ENCODE measurements at places on chromosomes 11 and 22.
A peak's percentile ranks its signal among the peaks of the same experiment; 100 is the strongest.

DNA sequence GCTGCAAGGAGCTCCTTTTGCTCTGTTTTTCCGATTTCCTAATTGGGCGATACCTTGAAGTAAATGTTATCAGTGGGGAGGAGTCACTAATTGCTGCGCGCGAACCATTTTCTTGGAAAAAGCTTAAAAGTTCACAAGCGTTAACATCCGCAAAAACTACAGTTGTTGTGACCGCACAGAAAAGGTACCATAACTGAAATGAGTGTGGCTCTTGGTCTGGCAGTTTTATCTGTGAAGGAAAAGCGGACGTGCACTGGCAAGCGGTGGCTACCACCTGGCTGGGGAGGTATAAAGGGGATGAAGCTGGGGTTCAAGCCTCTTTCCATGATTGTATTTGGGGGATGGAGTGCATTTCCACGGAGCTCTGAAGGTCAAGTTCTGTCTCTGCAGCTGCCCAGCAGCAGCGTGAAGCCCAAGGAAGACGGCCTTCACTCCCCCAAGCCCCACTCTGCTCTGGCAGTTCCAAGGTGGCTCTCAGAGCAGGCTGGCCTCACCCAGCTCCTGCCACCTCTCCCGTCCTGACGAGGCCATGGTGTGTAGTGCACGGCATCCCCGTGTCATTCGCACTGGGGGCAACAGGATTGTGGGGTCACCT is 27.5 kb downstream of the MOV10L1 start:
- no peak for DNase-seq

- peak; percentile 21 for DNase-seq
These were observed 82.2 kb downstream of the FLI1 start for GRCh38 chr11:128776069-128776423.

DNA sequence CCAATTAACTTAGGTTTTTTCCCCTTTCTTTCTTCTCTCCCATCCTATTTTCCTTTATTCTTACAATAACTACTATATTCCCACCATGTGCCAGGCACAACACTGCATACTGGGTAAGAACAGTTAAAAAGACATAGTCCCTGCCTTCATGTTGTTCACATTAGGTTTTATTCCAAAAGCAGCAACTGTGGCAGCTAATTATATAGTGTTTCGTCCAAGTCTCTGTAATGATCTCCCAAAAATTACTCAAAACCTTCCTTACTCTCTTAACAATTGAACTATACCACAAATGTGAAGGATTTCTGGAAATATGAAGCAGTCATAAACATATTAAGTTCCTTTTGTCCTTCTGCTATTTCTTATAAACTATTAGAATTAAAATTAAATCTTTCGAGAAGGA is 184.1 kb upstream of the C11orf58 start:
- DNase-seq: no peak

DNA sequence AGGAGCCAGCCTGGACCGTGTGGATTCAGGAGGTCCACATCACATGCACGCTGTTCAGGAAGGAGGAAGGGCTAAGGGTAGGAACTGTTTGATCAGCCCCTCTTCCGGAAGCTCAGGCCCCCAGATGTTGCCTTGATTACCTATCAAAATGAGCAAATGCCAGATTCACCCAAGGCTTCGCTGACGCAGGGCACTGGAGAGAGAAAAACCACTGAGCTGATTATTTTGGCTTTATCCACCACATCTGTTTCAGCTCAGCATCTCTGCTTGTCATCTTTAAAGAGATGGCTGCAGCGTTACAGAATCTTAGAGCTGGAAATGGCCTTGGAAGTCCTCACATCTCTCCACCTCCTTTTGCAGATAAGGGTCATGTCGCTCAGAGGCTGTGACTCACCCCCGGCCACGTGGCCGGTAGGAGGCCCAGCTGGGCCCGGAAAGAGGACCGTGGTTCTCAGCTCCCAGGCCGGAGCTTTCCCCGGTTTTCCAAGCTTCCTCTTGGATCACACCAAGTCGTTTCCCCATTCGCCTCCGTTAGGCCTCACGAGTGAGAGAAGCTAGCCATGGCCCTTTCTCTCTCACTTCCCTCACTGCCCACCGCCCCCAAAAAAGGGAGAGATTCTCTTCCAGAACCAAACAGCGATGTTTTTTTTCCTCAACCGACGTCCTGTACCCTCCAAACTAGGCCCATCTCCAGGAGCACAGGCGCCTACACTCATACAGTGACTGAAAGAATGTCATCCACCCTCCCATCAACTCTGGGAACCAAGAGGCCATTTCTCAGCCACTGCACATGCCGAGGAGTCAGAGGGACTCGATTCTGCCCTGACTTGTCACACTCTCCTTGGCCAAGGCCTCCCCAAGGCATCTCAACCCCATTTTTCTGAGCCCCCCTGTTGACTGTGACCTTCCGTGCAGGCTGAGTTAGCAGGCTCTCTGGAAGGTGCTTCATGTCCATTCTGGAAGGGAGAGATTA is 37.6 kb downstream of the LIF start:
- DNase-seq: no peak

- peak; percentile 47 for DNase-seq
These were observed 12.8 kb downstream of the ARRB1 start for GRCh38 chr11:75338516-75339208.

GRCh38 chr11:107598225-107599139 is 7.5 kb downstream of the ELMOD1 start:
- no peak for DNase-seq

GRCh38 chr11:131137046-131137445 is 220.8 kb upstream of the SNX19 start:
- no peak for DNase-seq

DNA sequence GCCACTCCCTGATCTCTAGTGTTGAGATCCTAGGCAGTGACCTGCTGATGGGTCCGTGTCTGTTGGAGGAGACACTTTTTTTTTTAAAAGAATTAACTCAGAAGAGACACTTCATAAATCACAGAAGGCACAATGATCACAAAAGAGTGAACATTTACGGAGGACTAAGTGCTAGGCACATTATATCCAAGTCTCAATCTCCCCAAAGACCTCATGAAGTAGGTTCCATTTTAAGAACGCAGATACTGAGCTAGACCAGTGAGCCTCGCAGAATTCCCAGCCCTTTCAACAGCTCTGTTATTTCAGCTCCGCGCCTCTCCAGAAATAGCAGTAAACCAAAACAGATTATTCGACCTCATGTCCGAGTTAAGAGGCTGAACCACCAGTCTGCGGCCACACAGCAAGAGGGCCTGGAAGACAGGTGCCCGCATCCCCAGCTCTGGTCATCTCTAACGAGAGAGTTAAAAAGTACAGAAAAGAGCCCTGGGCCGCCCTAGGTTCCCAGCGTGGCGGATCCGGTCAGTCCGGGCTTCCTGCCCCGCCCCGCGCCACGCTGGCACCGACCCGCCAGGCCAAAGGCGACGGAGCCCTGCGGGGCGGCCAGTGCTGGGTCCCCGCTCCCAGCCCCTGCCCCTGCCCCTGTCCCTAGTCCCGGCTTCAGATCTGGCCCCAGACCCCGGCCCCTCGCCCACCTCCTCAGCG is 612 bp downstream of the XBP1 start:
- DNase-seq: peak; percentile 56

GRCh38 chr11:126654886-126655806 is 299.7 kb downstream of the ST3GAL4 start:
- no peak for DNase-seq

DNA sequence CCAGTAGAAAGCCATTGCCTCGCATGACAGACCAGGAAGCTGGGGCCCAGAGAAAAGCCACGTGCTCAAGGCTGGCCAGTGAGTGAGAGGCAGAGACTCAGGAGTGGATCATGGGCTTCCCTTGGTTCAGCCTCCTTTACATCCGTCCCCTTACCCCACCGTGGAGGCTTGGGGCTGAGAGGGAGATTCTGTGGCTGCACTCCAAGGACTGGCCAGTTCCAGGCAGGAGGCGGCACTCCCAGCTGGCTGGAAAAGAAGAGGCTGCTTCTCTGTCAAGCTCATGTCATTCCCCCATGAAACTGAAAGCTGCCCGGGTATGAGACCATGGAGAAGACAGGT is 6.6 kb upstream of the ASCL2 start:
- no peak for DNase-seq

GRCh38 chr11:2902784-2903671 is 17.5 kb upstream of the CDKN1C start:
- DNase-seq: no peak

DNA sequence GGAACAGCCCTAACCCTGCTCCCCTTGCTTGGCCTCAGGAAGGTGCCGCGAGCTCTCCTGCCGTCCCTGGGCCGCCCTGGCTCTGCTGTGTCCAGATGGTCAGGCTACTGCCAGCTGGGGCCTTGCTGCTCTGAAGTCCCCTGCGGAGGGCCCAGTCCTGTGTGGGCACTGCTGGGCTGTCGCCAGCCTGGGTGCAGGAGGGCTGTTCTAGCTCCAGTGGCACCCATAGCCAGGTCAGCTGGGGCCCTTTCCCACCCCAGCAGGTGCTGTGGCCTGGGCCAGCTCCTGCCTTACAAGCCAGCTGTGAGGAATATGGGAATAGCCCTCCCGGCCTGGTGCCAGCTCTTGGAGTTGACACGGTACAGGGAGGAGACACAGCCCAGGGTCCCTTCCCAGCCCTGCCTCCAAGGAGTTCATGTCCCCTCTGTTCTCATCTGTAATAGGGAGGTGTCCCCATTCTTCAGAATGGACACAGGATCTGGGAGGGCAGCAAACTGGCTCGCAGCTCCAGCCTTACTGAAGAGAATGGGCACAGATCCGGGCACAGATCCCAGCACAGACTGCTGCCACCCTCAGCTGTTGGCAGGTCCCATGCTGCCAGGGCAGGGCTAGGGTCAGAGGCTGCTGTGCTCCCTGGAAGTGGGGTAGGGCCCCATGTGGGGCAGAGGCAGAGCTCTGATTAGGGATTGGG is 3.9 kb downstream of the DERL3 start:
- no peak for DNase-seq

GRCh38 chr11:8867035-8867434 is 44.0 kb upstream of the AKIP1 start:
- DNase-seq: no peak

GRCh38 chr11:30041171-30041570 is 24.3 kb upstream of the KCNA4 start:
- DNase-seq: no peak

- DNase-seq: no peak
These were observed 148.9 kb downstream of the BRD1 start for GRCh38 chr22:49678842-49679170.

DNA sequence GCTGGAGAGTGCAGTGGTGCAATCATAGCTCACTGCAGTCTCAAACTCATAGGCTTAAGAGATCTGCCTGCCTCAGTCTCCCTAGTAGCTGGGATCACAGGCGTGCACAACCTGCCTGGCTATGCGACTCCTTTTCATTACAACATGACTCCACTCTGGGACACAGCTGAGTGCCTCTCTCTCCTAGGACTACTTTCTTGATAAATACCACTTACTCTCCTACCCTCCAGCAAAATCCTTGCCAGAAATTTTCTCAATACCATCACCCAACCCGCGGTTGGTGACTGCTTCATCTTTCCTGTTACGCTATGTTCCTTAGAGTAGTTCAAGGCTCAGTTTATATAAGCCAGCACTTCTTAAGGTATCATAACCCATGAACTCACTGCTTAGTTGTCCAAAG is 26.9 kb downstream of the ARFGAP3 start:
- no peak for DNase-seq

DNA sequence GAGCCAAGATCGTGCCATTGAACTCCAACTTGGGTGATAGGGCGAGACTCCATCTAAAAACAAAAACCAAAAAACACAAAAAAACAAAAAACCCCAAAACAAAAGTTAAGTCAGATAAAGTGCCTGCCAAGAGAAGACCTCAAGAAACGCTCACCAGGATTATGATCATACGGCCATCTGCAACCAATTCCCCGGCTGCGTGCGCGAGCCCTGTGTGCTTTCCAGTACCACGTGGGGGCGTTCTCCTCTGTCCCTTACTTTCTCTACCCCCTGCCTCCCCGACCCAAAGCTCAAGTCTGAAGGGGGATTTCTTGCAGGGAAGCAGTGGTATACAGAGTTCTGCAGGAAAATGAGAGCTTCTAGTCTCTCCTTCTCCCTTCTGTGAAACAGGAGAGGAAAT is 10.5 kb upstream of the RPS19BP1 start:
- peak; percentile 45 for DNase-seq

DNA sequence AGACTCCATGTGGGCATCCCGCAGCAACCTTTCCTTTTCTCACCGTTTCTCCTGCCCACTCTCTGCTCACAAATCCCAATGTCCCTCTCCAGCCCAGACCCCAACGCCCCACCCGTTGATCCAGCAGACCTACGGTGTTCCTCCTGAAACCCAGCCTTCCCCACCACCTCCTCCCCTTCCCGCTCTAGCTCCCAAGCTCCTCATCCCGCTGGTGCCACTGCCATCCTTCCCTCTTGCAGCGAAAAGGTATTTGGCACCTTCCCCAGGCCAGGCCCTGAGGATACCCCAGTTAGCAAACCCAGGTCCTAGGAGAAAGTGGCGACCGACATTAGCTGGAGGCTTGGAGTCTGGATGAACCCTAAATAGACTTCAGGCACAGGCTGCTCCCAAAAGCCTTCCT is 84.0 kb upstream of the RTL6 start:
- DNase-seq: no peak

- no peak for DNase-seq
These were observed 4.1 kb downstream of the C11orf52 start for GRCh38 chr11:111922803-111923202.

- DNase-seq: no peak
These were observed 52.7 kb downstream of the USP47 start for GRCh38 chr11:11894486-11894885.

DNA sequence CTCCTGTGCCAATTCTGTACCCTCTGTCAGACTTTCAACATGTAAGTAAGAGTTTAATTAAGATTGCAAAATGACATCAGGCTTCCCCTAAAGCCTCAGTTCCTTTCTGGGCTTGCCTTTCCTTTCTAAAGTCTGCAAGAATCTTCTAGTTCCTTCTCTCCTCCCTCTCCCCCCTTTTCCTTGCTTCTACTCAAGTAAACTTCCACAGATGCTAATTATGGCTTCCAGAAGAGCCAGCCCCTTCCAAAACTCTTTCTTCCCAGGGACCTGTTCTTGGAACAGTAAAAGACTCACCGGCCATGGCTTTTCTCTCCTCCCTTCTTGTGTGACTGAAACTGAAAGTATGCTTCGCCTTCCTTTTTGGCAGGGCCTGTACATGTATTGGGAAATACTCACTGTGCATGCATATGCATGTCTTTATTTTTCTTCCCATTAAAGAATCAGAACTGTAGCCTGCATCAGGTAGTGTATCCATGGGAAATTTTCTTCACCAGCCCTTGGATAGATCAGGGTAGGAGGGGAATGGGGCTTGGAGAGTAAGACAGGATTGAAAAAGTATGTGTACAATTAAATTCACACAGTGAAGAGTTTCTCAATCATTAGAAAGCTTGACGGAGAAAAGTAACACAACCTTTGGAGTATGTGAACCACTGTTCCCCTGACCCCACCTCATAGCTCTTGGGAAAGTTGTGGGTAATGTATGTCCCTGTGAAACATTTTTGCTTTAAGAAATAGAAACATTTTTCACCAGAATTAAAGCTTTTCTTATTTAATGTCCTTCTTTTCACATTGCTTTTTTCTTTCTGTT is at the start of gene CASP1:
CASP1 (minus strand) TSS at position 332 of the 808 bp plus-strand sequence; CDS start at position 301, 31 bp downstream.
- DNase-seq: peak; percentile 30

Measured in stimulated activated CD4-positive, alpha-beta T cell treated with anti-CD3 and anti-CD28 coated beads, Interleukin-15, amount 100 ng/mL, for 24 hours (primary cell).